AG10803 (cell line): ENCODE measurements at places on chromosomes 3 and 15.

DNA sequence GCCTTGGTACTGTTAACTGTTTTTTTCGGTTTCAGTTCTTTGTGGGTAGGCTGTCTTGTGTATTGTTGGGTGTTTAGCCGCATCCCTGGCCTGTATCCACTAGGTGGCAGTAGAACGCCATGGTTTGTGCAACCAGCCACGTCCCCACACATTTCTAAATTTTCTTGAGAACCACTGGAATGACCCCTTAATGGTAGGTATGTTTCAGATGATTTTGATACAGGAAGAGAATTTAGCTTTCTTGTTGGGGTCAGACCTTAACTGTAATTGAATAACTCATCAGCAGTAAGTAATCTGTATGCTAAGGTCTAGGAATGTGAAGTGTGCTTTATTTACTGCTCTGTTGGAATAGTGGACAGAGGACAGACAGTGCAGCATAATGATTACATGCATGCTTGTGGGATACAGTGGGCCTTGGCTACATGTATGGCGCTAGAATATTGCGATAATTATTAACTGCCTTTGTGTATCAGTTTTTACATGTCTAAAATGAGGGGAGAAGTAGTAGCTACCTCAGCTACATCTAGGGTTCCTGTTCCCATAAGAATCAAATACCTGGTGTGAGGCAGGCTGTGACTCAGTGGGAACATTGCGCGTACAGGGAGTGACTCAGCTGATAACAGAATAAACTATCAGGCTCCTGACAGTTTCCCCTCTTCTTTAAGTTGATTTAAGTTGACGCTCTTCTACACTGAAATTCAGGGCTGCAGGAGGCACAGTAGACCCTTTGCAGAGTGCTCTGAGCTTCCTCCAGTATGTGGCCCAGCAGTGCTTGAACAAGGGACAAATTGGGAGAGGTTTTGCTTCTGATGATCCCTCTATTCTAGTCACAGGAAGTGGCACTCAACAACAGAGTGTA lies 25.0 kb upstream of the GPR171 start:
- DNase-seq = peak; percentile 69

- no peak for DNase-seq
These were observed 27.0 kb upstream of the SSR3 start for GRCh38 chr3:156581954-156582353.

DNA sequence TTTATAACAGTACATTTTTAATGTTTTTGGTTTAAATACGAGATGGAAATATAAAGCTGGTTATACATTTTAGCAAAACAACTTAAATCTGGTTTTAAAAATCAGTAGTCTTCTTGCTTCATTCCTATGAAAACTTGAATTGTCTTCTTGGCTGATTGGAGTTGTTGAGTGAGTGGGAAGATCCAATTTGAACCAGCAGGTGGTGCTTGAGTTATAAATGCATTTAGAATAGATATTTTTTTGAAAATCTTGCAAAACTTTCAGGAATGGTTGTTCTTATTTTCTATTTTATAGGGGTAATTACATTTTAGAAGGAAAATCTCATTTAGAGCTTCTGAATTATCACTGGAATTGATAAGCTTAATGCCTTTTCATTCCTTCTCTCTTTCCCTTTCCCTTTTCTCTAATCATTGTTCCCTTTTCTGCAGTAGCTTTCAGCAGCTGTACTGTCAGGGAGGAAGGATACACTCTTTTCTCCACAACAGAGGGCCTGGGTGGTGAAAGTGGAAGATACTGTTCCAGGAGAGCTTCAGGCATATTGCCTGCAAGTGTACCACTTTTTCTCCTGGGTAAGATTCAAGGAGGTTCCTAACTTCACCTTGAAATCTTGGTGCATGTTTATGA lies 335.6 kb downstream of the NLGN1 start:
- DNase-seq = peak; percentile 65

GRCh38 chr15:76866008-76866407 lies 39.1 kb downstream of the SCAPER start:
- peak; percentile 57 for DNase-seq

GRCh38 chr3:125317761-125318160 lies 57.4 kb downstream of the ZNF148 start:
- DNase-seq = no peak

DNA sequence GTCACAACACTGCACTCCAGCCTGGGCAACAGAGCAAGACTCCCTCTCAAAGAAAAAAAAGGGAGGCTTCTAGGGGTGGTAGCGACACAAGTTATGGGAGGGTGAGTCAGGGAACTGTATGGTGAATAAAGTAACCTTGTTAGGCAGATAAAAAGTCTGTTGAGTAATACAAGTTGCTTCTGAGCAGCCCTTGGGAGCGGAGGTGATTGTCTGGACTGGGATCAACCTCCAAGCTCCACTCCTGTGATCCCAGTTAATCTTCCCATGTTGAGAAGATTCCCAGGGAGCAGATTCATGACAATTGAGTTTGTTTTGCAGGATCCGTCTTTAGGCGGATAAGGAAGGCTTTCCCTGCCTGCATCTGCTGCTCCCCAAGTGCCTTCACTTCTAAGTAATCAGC lies 335.9 kb downstream of the THSD4 start:
- no peak for DNase-seq

GRCh38 chr3:49465270-49466034 lies 4.6 kb upstream of the DAG1 start:
- DNase-seq = no peak

DNA sequence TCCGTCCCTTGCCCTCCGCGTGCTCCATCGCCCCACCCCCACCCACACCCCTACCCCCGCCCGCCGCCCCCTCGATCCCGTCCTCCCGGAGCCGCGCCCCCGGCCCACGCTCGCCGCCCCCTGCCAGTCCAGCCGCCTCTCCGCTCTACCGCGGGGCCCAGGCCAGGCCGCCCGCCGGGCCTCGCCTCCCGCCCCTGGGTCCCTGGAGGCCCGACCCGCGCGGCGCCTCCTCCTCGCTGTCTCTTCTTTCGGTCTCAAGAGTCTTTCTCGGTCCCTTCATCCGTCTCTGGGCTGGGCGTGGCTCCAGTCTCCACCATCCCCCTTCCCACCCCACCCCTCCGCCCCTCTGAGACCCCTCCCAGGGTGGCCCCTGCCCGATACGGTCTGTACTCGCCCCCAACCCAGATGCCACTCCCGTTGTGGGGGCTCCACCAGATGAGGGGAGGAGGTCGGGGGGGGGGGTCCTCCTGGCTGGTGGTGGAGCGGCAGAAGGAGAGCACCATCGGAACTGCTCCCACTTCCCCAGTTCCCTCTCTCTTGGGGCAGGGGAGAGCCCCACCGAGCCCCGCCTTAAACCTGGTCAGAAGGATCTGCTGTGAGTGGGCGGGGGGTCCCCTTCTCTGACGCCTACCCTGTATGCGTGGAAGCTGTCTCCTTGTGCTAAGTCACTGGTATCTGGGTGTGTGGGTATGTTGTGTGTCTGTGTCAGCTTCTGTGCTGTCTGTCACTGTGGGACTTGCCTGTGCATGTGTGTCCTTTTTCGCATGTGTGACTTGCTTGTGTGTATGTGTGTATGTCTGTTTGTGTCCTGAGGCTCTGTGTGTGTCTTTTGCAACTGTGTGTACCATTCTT lies 1.0 kb downstream of the PRKCD start:
- peak; percentile 25 for DNase-seq

GRCh38 chr3:131031660-131032059 lies 5.0 kb downstream of the NEK11 start:
- peak; percentile 75 for DNase-seq

DNA sequence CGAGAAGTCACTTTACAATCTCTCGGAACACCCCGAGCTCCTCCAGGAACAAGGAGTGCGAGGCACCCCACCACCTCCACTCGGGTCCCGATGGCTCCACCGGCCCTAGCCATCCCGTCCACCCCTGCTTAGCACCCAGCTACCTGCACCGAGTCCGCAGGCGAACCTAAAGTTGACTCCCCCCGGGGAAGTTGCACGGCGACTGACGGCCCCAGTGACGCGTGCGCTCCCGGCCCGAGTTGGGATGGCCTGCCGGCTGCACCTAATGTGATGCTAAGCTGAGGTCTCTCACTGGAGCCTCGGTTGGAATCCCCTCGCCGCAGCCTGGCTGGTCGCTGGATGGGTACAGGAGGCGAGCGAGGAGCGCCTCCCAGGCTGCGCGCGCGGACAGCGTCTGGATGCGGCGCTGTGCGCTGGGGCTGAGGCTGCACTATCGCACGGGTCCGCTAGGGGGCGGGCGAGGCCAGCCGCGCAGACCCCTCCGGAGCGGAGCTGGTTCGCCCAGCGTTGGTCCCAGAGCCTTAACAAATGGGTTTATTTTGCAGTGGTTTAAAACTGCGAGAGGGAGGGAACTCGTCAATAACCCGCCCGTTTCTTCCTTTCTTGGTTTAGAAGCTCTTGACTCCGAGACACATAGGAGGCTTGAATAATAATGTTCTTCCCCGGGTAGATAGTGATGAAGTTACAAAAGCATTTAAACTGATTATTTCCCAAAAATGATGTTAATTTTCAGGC lies at the start of gene OXTR:
Gene OXTR, minus strand, starts transcription at position 526 of the 735 bp plus-strand sequence. CDS start 1,426 bp downstream, outside the sequence.
- DNase-seq = peak; percentile 88

DNA sequence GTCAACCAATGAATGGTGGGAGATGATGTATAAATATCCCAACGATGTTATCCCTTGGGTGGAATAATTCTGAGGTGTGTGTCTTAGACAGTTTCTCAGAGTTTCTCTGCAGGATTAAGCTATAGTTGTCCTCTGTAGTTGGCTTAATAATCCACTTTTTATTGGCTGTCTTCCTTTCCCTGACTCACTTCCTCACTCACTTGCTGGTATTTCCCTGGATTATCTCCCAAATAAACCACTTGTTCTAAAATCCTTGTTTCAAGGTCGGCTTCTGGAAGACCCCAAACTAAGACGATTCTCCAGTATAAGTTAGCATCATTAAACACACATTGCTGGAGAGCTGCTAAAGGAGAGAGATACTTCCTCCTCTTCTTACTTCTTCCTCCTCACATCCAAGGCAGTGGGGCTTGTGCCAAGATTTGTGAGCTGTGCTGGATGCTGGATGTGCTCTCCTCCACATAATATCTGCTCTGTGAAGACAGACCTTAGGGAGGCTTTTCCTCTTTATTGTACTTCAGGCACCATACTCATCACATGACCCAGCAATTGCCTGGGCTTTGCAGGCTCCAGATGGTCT lies 22.5 kb upstream of the ROPN1 start:
- no peak for DNase-seq

GRCh38 chr3:67819447-67819846 lies 165.0 kb upstream of the SUCLG2 start:
- DNase-seq = no peak

DNA sequence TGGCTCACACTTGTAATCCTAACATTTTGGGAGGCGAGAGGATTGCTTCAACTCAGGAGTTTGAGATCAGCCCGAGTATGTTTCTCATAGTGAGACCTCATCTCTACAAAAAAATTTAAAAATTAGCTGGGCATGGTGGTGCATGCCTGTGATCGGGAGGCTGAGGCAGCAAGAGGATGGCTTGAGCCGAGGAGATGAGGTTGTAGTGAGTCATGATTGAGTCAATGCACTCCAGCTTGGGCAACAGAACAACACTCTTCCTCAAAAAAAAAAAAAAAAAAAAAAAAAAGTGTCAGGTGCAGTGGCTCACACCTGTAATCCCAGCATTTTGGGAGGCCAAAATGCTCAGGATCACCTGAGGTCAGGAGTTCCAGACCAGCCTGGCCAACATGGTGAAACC lies 2.4 kb downstream of the RPL39L start:
- DNase-seq = peak; percentile 41

DNA sequence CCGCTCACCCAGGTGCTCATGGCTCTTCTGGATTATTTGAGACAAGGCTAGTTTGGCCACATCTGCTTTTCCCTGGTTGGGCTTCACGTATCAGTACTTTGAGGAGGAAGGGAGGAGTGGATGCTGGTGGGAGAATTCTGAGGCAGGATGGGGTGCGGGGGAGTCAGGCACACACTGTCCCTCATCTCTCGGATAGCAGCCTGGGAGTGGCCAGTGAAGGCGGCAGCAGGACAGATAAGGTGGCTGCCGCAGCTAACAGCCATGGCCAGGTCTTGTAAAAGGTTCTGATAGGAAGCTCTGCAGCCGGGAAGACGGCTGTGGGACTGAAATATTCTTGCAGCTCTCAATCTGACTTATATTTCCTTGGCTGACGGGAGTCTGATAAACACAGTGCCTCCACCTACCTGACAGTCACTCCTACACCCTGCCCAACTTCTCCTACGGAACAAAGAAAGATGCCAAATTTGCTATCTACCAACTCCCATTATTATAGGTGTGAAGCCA lies 87.3 kb downstream of the MESD start:
- DNase-seq = no peak

GRCh38 chr3:30286007-30286669 lies 320.3 kb upstream of the TGFBR2 start:
- peak; percentile 98 for DNase-seq

- DNase-seq = no peak
These were observed 34.7 kb downstream of the RPL22L1 start for GRCh38 chr3:170835336-170835735.

- DNase-seq = no peak
These were observed 388.1 kb upstream of the ROBO2 start for GRCh38 chr3:76651784-76652183.

DNA sequence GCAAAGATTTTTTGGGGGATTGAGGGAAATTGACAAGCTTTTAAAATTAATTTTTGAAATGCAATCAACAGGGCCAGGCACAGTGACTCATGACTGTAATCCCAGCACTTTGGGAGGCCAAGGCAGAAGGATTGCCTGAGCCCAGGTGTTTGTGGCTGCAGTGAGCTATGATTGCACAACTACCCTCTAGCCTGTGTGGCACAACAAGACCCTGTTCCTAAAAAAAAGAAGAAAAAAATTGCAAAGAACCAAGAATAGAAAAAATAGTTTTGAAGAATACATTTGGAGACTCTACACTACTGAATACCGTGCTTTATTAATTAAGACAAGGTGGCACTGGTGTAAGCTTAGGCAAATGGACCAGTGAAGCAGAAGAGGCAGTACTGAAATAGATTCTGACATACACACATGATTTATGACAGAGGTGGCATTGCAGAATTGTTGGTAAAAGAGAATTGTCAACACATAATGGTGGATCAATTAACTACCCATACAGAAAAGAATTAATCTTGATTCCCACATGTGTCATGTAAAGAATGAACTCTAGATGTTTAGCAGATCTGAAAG lies 443.3 kb upstream of the ATP11B start:
- no peak for DNase-seq

GRCh38 chr3:144868506-144868905 lies 896.9 kb downstream of the DIPK2A start:
- DNase-seq = peak; percentile 3

DNA sequence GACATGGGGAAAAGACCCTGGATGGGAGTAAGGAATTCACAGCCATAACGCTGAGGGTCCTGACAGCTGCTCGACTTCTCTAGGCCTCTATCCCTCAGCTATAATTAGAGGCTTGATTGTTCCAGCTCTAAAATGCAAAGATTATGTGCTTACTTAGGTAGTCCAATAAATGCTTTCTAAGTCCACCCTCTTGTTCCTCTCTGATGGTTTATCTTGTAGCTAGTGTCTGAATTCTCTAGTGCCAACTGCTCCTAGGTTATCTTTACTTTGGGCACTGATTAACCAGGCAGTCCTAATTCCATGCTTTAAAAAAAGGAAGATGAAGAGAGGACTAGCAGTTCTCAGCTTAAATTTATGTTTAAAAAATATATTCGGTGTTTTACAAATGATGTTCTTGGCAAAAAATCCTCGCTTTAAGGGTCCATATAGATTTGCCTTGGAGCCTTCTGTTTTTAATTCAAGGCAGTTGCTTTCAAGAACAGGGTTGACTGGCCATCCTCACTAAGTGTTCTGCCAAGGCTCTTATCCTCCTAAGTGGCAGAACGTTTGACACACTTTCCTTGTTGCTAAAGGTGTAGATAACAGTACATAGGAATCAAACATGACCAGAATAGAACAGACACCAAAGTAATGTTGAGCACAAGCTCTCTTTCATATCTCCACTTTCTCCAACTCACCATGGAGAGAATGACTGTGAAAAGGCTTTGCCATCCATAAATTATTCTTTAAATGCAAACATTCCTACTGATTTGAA lies 60.6 kb downstream of the THRB start:
- DNase-seq = no peak
